ENCODE measurements at places on chromosomes 1 and 21. TPM values are rescaled to one million over a fixed set of nuclear protein-coding genes. Genes with fewer than 3 reads are reported as not detected.

DNA sequence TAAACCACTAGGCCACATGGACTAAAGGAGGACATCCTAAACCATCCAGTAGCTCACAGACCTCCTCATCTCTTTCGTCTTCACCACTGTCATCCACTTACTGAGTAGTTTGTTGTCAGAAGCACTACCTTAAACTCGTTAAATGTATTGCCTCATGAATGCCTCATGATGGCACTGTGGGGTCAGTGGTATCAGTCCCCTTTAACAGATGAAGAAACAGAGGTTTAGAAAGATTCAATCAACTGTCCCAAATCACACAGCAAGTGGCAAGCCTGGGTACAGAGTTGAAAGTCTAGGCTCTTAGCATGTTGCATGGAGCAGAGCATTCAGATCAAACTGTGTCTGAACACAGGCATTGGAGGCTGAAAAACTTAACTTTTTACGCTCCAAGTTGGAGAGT lies 183.6 kb upstream of the KIAA0040 start:
- no peak for DNase-seq

The S100B gene
- 5.6 TPM for total RNA-seq

- DNase-seq = peak; percentile 74
Observed at GRCh38 chr1:192445839-192446489, 129.2 kb downstream of the RGS21 start.

The KRTAP19-1 gene
- total RNA-seq = not detected

DNA sequence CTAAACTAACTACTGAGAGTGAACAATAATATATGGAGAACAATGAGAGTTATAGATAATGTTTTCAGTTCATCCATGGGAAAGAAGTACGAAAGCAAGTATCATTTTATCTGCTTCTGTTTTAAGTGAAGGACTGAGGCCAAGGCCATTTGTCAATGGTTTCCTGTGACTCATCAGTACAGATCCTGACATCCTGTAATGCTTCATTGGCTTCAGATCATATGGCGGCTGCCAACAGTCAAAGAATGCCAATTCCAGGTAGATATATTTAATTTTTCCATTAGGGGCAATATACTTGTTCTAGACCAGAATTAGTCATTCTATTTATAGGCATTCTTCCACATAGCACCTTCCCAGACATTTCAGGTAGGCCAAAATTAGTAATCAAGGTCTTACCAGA lies 97.3 kb downstream of the USH2A start:
- no peak for DNase-seq

- no peak for DNase-seq
Observed at GRCh38 chr1:41955461-41956159, 36.9 kb upstream of the HIVEP3 start.

The S100A1 gene
- 1.8 TPM for total RNA-seq

- no peak for DNase-seq
Observed at GRCh38 chr1:116006486-116006964, 30.2 kb downstream of the SLC22A15 start.
